ENCODE measurements at places on chromosomes 3 and 15. TPM values are rescaled to one million over a fixed set of nuclear protein-coding genes. Genes with fewer than 3 reads are reported as not detected.

GRCh38 chr3:60085649-60086048, 1035.8 kb upstream of the CFAP20DC start:
- no peak for DNase-seq
- H3K4me3 ChIP-seq = no peak overlapping the region
- H3K27ac ChIP-seq = no peak overlapping the region
- no peaks in the 10 kb centered on the region for H3K27me3 ChIP-seq
- H3K36me3 ChIP-seq = no peaks in the 10 kb centered on the region
- no peaks in the 10 kb centered on the region for H3K4me1 ChIP-seq

DNA sequence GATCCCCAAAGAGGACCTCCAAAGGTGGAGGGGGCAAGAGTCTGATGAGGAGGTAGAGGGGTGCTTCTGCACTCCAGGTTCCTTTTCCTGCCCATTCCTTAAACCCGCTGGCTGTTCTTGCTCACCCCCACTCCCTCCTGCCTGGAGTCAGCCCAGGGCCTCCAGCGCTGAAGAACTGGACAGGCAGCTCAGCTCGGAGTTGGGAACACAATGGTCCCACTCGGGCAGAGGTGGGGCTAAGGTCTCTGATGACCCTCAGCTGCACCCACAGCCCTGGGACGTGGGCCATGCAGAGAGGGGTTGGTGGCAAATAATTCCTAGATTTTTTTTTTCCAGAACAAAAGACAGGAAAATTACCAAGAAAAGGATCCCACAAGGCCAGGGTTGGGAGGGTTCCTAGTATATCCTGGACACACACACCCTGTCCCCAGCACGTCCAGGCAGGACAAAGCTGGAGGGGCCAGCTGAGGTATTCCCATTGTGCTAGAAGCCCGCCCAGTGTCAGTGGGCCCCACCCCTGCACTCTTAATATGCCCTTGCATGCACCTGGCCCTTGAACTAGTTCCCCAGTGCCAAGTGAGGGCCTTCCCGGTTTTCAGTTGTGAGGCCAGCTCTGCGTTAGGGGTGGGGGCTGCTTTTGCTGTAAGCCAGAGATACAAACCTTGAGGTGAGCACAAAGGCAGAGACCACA, 22.1 kb upstream of the IP6K2 start:
- H3K4me1 ChIP-seq = peaks cover 32% of the 10 kb centered on the region
- H3K4me3 ChIP-seq = no peak overlapping the region
- peak; percentile 64 for DNase-seq

DNA sequence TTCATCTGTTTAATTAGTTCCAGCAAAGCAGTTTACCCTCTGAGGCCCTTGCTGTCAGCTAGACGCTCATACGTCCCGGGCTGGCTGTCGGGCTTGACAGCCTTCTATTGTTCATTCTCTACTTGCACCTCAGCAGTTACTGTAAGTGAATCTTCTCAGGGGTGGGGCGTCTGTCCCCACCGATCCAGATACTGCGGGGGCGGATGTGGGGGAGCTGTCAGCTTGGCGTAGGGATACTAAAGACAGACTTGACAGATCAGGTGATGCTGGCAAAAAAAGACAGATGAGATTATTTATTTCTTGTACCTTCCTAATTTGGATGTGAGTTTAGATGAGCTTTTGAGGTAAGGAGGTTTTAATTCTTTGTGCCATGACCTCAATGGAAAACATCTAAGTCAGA, 315.3 kb downstream of the NR2F2 start:
- no peak overlapping the region for H3K27ac ChIP-seq
- no peaks in the 10 kb centered on the region for H3K4me1 ChIP-seq

DNA sequence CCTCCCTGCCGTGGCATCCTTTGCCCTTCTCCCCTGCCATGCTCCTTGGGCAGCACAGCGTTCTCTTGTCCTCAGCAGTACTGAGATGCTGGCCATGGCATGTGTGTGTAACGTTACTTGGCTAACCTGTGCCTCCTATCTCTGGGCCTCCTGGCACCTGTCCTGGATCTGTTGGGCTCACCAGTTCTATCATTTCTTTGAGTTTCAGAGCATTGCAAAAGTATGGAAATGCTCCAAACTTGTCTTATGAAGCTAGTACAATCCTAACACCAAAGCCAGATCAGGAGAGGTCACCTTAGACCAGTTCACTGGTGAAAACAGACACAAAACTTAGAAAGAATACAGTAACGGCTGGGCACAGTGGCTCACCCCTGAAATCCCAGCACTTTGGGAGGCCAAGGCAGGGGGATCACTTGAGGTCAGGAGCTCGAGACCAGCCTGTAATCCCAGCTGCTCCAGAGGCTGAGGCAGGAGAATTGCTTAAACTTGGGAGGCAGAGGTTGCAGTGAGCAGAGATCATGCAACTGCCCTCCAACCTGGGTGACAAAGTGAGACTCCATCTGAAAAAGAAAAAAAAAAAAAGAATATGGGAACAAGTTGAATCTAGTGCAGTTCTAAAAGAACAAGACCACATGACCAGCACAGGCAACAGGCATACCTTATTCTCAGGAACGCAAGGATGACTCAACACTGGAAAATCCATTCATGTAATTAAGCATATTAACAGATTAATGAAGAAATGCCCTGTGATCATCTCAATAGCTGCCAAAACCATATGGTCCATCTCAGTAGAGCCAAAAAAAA, 62.4 kb upstream of the TRPM1 start:
- no peak overlapping the region for H3K27ac ChIP-seq
- H3K4me3 ChIP-seq = no peak overlapping the region
- no peaks in the 10 kb centered on the region for H3K36me3 ChIP-seq
- no peaks in the 10 kb centered on the region for H3K27me3 ChIP-seq
- DNase-seq = no peak

DNA sequence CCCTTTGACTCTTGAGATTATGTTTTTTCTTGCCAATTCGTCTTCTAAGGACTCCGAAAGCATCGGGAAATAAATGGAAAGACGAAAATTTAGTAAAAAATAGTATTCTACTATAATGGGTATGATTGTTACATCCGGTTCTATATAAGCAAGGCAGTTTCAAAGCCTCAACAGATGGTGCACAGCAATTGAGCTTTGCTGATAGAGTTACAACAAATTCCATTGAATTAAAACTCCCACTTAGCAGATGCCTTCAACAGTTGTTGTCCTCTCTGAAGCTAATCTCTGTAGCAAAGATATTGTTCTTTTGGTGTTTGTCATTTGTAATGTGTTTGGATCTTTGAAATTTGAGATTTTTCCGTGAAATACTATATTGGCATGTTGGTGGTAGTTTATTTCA, 16.1 kb upstream of the GHSR start:
- H3K27ac ChIP-seq = no peak overlapping the region
- no peak for DNase-seq
- no peak overlapping the region for H3K4me3 ChIP-seq
- no peaks in the 10 kb centered on the region for H3K36me3 ChIP-seq

DNA sequence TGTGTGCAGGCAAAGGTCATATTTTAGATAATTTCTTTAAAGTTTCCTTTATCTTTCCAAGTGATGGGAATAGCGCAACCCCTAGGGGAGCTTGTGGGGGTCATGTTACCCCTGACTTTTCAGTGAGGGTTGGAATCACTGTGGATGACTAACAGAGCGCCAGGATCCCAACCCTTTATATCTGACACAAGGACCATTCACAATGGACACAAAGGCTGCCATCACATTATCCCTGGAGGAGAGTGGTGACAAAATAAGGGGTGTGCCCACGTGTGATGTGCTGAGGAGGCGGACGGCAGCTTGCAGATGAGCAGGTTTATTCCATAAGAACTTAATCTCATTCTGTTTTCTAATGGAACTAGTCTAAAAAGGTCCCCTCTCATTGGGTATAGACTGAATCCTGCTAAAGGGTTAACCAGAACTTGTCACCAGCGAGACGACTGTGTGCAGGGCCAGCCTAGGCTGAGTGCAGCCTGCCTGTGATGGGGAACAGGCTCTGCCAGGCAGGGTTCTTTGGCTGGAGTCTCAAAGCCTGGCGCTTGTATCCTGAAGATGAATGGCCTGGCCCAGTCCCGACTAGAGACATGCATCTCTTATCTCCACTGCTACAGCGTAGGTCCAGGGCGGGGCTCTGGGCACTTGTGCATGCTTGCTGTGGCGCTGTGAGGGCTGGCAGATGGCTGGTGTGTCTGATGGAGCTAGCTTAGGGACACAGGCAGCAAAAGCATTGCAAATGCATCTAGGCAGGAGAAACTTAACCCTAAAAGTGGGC, 50.2 kb downstream of the CHDH start:
- no peaks in the 10 kb centered on the region for H3K27me3 ChIP-seq
- no peak overlapping the region for H3K4me3 ChIP-seq
- peak; percentile 16 for DNase-seq
- H3K36me3 ChIP-seq = no peaks in the 10 kb centered on the region

- no peak overlapping the region for H3K27ac ChIP-seq
- H3K36me3 ChIP-seq = no peaks in the 10 kb centered on the region
- no peaks in the 10 kb centered on the region for H3K4me1 ChIP-seq
Observed at GRCh38 chr3:31361371-31362273, 171.1 kb upstream of the STT3B start.

- H3K27ac ChIP-seq = peak overlapping the region; percentile 48
- no peak overlapping the region for H3K4me3 ChIP-seq
- no peaks in the 10 kb centered on the region for H3K36me3 ChIP-seq
- peaks cover 4% of the 10 kb centered on the region for H3K4me1 ChIP-seq
Observed at GRCh38 chr3:13280811-13281506, 139.2 kb downstream of the NUP210 start.

GRCh38 chr15:89244574-89244903, 760 bp downstream of the FANCI start:
- no peaks in the 10 kb centered on the region for H3K36me3 ChIP-seq
- H3K4me3 ChIP-seq = peak overlapping the region; percentile 58
- no peak overlapping the region for H3K27ac ChIP-seq
- H3K27me3 ChIP-seq = no peaks in the 10 kb centered on the region

DNA sequence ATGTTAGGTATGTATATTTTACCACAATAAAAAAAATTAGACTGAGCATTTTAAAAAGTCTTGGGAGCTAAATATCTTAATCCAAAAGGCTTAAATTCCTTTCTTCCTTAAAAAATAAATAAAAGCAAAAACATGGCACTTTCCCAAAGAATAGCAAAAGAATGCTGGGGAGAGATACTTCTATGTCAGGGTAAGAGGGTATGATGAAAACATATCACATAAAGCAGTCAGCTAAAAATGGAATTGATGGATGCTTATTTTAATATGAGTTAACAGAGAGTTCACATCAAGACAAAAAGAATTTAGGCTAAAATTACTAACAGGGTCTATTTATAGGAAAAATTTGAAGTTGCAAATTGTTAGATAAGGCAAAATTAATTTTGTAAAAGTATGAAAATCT, 141.0 kb downstream of the MYLK start:
- H3K4me3 ChIP-seq = no peak overlapping the region
- no peak for DNase-seq
- no peaks in the 10 kb centered on the region for H3K36me3 ChIP-seq
- H3K27ac ChIP-seq = no peak overlapping the region
- no peaks in the 10 kb centered on the region for H3K4me1 ChIP-seq
- H3K27me3 ChIP-seq = no peaks in the 10 kb centered on the region

DNA sequence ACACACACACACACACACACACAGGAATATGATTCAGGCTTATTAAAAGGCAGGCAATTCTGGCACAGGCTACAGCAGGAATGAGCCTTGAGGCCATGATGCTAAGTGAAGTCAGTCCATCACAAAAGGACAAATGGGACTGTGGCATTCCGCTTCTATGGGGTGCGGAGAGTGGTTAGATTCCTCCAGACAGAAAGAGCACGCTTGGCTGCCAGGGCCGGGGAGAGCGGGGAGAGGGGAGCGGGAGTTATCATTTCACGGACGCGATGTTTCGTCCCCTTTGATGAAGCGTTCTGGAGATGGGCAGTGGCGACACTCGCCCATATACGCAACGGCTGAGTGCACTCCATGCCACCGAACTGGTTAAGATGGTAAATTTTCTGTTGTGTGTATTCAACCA, 58.5 kb upstream of the FAM174B start:
- H3K4me3 ChIP-seq = peak overlapping the region; percentile 35
- H3K27ac ChIP-seq = peak overlapping the region; percentile 79
- H3K4me1 ChIP-seq = no peaks in the 10 kb centered on the region
- DNase-seq = peak; percentile 17
- no peaks in the 10 kb centered on the region for H3K27me3 ChIP-seq
- no peaks in the 10 kb centered on the region for H3K36me3 ChIP-seq

DNA sequence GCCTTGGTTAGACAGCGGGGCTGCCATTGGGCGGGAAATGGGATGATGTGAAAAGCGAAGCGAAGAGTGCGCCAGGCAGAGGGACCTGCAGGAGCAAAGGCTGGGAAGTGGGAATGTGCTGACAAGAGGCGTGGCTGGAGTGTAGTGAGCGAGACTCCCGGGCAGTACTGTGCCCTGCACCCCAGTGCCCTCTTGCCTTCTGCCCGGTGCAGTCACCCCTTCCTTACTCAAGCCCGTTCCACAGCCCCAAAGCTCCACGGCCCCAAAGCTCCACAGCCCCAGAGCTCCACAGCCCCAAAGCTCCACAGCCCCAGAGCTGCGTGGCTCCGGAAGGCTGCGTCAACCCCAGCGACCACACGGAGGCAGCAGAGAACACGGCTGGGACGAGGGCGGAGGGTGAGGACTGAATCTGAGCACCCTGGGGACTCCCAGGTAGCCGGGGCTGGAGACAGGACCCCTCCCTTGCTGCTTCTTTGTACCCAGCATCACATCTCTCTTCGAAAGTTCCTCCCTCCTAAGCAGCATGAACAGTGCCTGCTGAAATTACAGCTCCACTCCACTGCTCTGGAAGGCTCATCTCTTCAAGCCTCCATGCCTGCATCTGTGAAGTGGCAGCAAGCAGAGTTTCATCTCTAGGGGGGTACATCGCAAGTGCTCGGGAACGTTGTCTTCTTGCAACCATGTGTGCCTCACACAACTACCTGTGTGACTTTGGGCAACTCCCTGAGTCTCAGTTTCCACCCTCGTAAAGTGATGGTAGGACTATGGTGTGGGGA, 108.9 kb downstream of the FBLN2 start:
- H3K4me1 ChIP-seq = no peaks in the 10 kb centered on the region
- H3K36me3 ChIP-seq = no peaks in the 10 kb centered on the region
- peak; percentile 34 for DNase-seq

DNA sequence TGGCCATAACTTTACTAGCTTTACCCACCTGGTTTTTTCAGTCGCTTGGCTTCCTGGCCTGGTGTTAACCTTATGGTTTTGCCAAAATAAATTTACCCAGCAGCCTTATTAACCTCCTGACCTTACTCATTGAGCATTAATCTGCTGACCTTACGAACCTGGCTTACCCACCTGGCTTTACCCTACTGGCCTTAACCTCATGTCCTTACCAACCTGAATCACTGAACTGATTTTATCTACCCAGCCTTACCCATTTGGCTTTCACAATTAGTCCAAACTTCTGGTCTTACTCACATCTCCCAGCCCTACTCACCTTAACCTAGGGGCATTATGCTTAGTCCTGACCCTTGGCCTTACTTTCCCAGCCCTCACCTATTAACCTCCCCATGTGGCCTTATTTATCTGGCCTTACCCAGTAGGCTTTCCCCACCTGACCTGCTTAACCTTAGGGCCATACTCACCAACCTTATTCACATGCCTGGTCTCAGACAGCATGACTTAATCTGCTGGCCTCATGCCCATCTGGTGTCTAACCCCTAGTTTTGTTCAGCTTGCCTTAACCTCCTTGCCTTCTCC, 93.4 kb downstream of the IL12A start:
- H3K36me3 ChIP-seq = no peaks in the 10 kb centered on the region
- H3K4me3 ChIP-seq = no peak overlapping the region
- no peaks in the 10 kb centered on the region for H3K4me1 ChIP-seq

TMEM39A gene
- 20.6 TPM for total RNA-seq

SST gene
- not detected for total RNA-seq

SLC9A9 gene
- 23.6 TPM for total RNA-seq

SIDT1 gene
- 19.9 TPM for total RNA-seq

SLC12A1 gene
- not detected for total RNA-seq

COL7A1 gene
- 84.8 TPM for total RNA-seq

Measured in prostate gland (tissue), 2 donors.